ENCODE measurements at places on chromosomes 3 and 15.

- DNase-seq: no peak
Measured at GRCh38 chr3:161794551-161794950, 297.9 kb downstream of the OTOL1 start.

- DNase-seq: no peak
Measured at GRCh38 chr15:90079619-90080457, 22.4 kb downstream of the IDH2 start.

DNA sequence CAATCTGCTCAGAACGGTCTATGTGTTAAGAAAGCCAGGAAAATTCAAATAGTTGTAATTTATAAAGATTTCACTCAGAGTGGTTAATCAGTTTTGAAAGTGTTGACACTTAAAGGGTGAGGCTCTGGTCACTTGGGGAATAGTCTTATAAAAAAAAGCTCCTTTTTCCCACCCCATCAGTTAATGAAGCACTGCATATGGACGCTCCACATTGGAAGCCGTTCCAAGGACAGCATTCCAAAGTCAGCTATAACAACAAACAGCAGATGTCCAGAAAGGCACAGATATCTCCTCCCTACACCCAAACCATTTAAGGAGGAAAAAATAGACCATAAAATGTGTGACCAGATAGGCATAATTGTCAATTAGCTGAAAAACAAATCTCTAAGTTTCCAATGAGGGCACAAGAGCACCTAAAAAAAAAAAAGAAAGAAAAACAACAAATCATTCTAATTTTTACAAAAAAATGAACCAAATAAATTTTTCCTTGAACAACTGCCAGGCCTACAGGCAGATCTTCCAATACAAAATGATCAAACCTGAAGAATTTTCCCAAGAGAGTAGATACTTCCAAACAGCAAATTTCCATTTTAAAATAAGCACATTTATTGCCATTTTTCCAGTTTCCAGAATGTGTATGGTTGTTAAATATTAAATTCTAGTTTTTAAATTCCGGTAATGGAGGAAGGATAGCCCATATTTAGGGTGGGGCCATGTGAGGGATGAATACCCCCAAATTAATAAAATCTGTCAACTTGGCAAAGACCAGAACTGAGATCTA, 198.3 kb downstream of the ERC2 start:
- no peak for DNase-seq

GRCh38 chr3:161031134-161031533, 74.0 kb downstream of the B3GALNT1 start:
- no peak for DNase-seq

DNA sequence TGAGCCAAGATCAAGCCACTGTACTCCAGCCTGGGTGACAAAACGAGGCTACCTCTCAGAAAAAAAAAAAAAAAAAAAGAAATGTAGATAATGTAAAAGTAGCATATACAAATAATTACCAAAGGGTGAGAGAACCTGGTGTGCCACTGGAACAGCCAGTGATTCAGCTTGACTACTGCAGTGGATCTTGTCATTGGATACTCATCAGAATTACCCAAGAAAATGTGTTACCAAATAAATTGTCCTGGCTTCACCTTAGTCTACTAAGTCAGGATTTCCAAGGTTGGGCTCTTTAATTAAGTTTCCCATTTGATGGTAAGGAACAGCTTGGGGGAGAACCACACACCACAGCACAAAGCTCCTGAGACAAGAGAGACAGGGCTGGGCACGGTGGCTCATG, 1.5 kb downstream of the NICN1 start:
- no peak for DNase-seq

GRCh38 chr3:171959532-171960089, 79.8 kb upstream of the FNDC3B start:
- DNase-seq: no peak

DNA sequence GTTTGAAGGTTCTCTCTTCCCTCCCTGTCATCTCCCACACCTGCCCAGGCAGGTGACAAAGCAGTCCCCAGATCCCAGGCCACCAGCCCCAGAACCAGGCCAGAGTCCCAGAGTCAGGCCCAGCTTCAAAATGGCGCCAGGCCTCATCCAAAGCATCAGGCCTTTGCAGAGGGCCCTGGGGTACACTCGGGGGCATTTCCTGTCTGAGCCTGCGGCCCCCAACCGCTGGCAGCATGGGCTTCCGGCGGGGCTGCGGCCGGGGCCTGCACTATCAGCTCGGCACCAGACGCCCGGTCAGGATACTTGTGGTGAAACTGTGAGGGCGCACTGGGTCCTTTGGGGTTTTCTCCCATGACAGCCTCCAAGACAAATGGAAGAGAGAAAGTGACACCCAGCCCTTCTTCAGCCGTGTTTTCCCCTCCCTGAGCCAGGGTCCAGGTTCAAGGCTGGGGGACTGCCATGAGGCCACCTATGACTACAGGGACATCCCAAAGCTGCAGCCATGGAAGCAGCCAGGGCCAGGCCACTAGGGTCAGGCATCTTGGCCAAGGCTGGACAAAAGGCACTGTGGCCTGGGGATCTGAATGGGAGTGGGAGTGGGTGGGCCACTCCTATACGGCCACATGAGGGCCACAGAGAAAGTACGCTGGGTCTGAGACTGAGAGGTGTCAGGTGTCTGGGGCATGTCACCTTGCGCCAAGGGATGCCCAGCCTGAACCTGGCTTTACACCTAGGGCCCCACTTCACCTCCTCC, 33.9 kb downstream of the RPN1 start:
- DNase-seq: no peak

DNA sequence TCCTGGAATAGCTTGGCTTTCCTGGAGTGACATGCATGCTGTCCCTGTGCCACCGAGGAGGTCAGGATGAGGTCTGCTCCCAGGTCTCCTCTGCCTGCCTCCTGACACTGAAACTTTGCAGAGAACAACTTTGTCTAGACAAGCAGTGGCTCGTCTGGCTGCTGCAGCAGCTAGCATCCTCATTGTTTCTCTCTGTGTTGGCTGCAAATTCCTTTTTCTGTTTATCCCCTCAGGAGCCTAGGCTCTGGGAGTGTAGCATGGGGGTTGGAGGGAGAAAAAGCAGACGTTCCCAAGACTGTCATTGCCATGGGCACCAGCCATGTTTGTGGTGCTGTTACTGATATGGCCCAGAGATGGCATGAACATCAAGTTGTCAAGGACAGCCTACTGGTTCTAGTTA, 208.7 kb upstream of the LRIG1 start:
- no peak for DNase-seq

GRCh38 chr3:50358355-50358910, 888 bp downstream of the TMEM115 start:
- no peak for DNase-seq

GRCh38 chr3:178618896-178619295, 82.7 kb downstream of the KCNMB2 start:
- no peak for DNase-seq

GRCh38 chr3:2266606-2267005, 167.9 kb downstream of the CNTN4 start:
- DNase-seq: no peak

DNA sequence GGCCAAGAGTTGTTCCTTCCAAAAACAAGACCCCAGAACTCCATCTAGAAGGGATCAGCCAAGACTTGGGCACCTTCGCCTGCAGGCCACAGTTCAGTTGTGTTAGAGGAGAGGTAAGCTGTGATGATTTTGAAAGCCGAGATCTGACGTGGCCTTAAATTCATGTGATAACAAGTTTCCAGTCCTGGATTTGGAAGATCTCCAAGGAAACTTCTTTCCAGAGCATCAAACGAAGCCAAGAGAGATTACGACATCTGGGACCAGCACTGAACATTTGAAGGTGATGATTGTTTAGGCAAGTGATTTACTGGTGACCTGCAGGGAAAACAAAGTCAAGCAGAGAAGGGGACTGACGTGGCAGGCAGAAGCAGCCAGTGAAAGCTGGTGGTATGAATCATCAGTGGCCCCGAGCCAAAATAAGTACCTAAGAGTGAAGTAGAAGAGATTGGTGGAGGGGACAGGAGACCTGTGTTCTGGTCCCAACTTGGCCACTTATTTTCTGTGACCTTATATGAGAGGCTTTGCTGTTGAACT, 339.0 kb upstream of the PROK2 start:
- DNase-seq: no peak

DNA sequence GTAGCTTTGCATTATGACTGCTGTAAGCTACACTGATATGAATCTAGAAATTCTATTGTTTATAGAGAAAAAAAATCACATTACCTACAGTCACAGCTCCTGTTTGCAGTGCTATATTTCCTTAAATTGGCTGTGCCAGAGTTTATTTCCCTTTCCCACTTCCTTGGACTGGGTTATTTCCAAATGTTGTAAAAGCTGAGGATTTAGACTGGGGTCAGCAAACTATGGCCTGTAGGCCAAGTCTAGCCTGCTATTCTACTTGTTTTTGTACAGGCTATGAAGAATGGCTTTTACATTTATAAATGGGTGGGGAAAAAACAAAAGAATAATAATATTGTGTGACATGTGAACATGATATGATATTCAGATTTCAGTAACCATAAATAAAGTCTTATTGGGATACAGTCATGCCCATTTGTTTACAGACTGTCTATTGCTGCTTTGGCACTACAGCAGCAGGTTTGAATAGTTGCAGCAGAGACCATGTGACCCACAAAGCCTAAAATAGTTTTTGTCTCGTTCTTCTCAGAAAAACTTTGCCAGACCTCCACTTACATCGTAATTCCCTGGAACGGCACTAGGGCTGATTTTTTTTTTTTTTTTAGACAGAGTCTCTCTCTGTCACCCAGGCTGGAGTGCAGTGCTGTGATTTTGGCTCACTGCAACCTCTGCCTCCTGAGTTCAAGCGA, 7.8 kb downstream of the GLDN start:
- DNase-seq: no peak

GRCh38 chr3:135757421-135757820, 208.1 kb upstream of the PPP2R3A start:
- DNase-seq: no peak

GRCh38 chr3:134652886-134653630, 2.2 kb upstream of the KY start:
- DNase-seq: no peak

- DNase-seq: no peak
Measured at GRCh38 chr15:57494581-57494980, 97.1 kb upstream of the MYZAP start.
